Stomach (tissue), 19 donors: ENCODE measurements at places on chromosomes 1 and 21. TPM values are rescaled to one million over a fixed set of nuclear protein-coding genes. Genes with fewer than 3 reads are reported as not detected.

Gene LCE3E
- not detected for total RNA-seq

- no peak for DNase-seq
These were observed 220.3 kb upstream of the LYPLAL1 start for GRCh38 chr1:218953386-218953785.

DNA sequence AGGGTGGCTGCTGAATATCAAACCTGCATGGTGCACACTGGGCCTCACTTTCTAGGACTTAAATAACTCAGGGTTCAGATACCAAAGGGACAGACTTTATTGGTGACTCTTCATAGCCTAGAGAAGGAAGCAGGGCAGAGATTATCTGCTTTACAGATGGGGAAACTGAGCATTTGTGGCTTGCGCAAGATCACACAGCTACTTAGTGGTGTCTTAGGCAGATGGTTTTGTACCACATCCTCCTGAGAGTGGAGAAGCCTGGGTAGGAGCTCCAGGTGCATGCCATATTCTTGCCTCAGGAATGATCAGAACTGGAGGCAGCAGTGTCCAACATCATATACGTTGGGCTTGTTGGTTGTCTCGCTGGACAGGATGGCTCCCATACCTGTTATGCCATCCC is 6.8 kb upstream of the DPH2 start:
- DNase-seq: no peak

GRCh38 chr1:202067188-202067974 is 55.3 kb upstream of the GPR37L1 start:
- no peak for DNase-seq

- DNase-seq: no peak
These were observed 134.2 kb downstream of the ROR1 start for GRCh38 chr1:63908016-63908415.

DNA sequence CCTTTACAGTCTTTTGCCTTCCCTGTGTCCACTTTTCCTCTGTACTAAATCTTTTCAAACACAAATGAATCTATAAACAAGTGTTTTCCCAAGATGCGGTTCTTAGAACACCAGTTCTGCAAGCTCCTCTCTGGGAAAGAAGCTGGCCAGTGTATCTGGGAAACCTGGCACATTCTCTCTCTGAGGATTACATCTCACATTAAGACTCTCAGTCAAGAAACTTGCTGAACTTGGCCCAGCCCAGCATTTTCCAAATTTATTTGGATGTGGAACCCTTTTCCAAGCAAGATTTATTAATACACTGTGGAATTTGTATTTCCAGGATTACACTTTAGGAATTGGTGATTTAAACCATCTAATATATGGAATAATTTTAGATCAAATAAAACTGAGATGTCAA is 105.7 kb downstream of the ZNF281 start:
- no peak for DNase-seq

GRCh38 chr1:13583595-13583965 is at the start of gene PDPN:
Gene PDPN (plus strand): TSS chr1:13583832. CDS start chr1:13584034, 202 bp downstream.
- DNase-seq: peak; percentile 87
